ENCODE measurements at places on chromosomes 6 and 20.

GRCh38 chr6:21064756-21065340 is 528.7 kb upstream of the SOX4 start:
- no peak for DNase-seq

- no peak for DNase-seq
Measured at GRCh38 chr6:27478141-27478705, 5.3 kb upstream of the ZNF184 start.

DNA sequence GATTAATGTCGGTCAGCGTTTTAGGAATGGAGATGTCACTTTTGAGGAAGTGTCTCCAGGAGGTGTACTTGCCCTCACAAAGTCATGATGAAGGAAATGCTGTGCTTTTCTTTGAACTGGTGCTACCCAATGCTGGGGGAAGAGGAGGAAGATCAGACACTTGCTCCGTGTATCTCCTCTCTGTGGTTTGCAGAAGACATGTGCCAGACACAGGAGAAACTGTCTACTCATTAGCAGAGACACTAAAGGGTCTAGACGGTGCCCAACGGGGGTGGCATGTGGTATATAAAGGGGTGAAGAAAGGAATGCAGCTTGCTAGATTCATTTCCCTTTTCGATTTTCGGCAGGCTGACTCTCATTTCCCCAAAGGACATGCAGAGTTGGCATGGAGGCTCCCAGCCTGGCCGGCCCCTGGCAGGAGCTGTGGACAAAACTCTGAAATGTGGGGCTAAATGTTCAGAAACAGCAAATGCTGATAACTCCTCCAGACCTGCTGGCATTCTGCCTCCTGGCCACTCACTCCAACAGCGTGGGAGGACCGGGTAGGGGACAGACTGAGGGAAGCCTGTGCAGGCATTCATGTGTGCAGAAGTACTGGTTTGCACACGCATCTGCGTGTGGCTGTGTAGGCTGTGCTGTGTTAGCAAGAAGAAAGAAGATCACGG is 59.6 kb upstream of the QKI start:
- DNase-seq: no peak

GRCh38 chr6:147382945-147383554 is 125.4 kb upstream of the SAMD5 start:
- no peak for DNase-seq

DNA sequence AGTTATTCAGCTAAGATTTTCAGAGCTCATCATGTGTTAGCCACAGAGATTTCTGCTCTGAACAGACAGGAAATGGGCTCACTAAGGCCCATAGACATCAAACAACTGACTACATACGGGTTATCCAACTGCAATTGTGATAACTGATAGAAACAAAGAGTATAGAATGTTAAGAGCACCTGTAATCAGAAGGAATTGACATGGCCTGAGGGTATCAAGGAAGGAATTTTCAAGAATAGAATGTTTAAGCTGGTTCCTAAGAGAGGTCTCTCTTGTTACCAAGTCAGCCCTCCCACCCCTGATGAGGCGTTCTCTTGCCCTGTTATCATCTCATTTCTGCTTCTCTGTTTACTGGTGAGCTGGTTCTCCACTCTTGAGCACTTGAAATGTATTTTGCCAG is at the start of gene MEI4:
Gene MEI4, plus strand, starts transcription at position 301 of the 400 bp plus-strand sequence. CDS start 37,633 bp downstream, outside the sequence.
- DNase-seq: no peak

DNA sequence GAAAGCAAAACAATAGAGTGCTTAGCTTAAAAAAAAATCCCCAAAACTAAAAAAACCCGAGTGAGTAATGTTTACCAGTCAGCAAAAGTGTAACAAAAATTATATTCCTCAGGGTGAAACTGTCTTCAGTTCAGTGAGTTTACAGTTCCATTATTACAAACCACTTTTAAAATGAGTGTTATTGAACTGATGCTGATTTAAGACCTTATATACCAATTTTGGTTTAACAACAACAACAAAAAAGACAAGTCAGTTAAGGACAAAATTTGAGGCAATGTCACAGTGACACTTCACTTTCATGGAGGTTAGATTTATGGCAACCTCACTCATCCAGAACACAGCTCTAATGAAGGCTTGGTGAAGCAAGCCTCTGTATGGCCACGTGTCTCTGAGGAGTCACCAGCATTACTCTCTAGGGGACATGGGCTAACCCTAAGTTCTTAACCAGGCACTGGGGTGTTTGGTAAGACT is 630.8 kb downstream of the PHF3 start:
- no peak for DNase-seq

- no peak for DNase-seq
Measured at GRCh38 chr20:47380481-47380880, 24.0 kb upstream of the ZMYND8 start.

DNA sequence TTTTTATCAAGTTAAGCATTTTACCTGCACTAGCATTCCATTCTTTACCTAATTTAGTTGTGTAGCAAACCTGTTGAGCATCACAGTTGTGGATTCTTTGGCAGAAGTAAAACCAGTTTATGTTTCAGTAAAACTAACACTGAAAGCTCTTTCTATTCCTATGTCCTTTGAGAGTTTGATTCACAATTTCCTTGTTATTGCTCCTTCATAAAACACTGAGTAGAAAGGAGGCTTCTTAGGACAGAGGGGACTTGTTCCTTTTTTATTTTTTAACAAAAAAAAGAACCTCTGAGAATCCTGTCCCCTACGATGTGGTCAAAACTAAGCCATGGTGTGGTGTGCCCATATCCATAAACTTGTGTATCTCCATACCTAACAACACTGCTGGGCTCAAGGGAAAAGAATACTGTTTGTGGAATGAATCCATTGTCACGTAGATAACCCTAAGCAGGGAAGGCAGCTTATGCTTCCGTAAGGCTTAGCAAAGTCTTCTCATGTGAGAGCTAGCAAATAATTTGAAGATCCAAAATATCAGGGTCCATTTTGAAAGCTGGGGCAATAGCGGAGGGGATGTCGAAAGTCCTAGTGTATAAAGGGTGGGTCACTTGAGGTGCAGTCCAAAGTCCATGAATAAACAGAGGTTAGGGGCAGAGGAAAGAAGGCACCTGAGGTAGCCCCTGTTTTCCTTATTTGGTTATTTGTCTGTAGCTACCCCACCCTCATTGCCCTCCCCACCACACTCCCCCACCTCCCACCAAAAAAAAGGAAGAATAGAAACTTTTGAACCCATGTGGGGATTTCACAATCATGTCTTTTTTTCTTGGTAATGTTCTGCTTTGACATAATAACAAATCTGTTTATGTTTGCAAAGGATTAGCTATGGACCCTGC is 71.0 kb downstream of the PLAGL1 start:
- no peak for DNase-seq

- DNase-seq: no peak
Measured at GRCh38 chr6:39231521-39232243, 2.4 kb upstream of the KCNK5 start.

DNA sequence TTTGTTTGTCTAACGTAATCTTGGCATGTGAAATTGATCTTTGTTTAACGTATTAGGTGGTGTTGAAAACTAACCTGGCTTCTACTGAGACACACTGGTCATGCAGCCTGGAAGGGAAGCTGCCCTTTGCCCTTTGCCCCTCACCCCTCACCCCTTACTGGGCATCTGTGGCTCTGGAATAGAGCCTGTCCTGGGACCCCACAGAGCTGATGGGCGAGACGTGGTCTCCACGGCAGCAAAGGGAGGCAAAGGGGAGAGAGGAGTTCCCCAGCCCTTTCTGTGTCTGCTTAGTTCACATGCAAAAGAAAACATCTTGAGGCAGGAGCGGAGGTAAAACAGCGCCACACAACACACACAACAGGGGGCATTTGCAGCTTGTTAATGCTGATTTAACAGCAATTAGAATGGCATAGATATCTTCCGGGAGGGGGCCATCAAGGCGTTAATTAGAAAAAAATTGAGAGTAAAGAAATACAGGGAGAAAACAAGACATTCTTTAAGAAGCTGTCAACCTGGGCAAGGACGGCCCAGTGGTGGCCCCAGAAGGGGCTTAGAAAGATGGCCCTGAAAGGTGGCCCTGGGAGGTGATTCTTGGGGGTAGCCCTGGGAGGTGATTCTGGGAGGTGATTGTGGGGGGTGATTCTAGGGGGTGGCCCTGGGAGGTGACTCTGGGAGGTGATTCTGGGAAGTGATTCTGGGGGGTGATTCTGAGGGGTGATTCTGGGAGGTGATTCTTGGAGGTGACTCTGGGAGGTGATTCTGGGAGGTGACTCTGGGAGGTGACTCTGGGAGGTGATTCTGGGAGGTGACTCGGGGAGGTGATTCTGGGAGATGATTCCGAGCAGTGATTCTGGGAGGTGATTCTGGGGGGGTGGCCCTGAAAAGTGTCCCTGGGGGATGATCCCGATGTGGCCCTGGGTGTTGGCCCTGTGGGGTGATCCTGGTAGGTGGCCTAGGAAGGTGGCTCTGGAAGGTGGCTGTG is 44.5 kb upstream of the DACT2 start:
- no peak for DNase-seq

- no peak for DNase-seq
Measured at GRCh38 chr6:138909975-138910374, 78.1 kb downstream of the REPS1 start.

GRCh38 chr20:17365831-17366230 is 139.0 kb downstream of the PCSK2 start:
- DNase-seq: no peak

Data from stimulated activated CD4-positive, alpha-beta T cell treated with anti-CD3 and anti-CD28 coated beads, Interleukin-1b, Interleukin-23, amount 100 ng/mL, for 1 hour (primary cell).